ENCODE measurements at places on chromosomes 16 and 17.

- DNase-seq: no peak
Measured at GRCh38 chr16:80759419-80760162, 44.8 kb downstream of the CDYL2 start.

GRCh38 chr17:80212109-80212508 is 8.0 kb downstream of the SGSH start:
- DNase-seq: no peak

GRCh38 chr16:86093801-86094750 is 195.1 kb downstream of the IRF8 start:
- no peak for DNase-seq

- no peak for DNase-seq
Measured at GRCh38 chr17:62075308-62075815, 10.3 kb upstream of the MED13 start.

GRCh38 chr17:73823684-73824083 is 179.4 kb upstream of the SDK2 start:
- no peak for DNase-seq

- DNase-seq: no peak
Measured at GRCh38 chr16:4323845-4324488, 8.1 kb downstream of the GLIS2 start.

DNA sequence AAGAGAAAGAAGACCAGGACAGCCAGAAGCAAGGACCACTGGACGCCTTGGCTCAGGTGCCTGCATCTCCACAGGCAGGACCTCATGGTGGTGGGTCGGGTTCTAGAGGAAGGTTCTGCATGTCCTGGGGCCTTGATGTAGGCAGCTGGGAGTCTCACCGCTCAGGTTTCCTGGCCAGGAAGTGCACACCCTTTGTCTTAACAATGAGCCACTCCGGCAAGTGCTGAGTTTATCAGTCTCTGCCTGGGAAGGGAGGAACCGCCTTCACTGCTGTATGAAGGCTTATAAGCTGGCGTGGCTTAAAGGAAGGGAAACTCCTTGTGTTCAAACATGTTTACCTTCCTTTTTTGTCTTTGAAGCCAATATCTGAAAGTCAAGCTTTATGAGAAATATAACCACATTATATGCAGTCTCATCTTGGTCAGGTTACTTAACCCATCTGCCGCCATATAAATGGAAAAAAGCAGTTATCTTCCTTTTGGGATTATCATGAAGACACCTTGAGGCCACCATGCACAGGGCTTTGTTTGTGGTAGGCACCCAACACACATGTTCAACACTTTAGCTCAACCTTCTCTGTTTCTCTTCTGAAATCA is at the start of gene ST6GALNAC1:
Gene ST6GALNAC1, minus strand, starts transcription at position 205 of the 596 bp plus-strand sequence. Its CDS starts 119 bp downstream, at position 86.
- no peak for DNase-seq

DNA sequence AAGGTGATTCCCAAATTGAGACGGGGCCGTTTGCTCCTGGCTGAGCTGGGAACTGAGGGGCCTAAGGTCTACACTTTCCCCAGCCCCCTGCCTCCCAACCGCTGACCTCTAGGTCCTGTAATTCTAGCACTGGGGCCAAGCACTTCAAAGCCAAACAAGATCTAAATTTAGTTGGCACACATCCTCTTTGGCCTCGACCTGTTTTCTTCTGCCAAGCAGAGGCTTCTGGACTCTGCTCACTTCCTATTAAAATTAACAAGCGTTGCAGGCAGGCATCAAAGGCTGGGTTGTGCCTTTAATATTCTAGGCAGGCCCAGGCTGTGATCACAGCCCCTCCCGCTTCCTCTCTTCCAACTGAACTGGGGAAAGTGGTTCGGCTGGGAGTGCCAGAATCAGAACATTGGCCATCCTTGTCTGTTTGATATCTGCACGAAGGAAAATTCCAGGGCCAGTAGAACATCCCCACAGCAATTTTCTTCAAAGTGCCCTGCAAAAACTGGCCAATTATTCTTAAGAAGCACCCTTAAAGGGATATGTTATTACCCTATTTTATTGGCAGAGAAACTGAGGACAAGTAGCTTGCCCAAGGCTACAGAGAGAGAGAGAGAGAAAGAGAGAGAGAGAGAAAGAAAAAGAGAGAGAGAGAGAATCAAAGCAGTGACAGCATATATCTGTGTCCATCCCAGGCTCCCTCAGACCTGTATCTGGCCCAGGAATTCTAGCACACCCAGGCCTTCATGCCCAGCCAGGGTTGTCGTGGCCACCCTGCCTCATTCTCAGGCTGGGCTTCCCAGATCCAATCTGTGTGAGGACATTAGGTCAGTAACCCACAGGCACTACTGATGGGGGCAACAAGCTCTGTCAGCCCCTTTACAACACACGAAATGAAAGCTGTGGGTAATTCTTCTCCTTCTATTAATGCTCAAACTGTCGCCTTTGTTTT is 12.8 kb upstream of the MT4 start:
- no peak for DNase-seq

DNA sequence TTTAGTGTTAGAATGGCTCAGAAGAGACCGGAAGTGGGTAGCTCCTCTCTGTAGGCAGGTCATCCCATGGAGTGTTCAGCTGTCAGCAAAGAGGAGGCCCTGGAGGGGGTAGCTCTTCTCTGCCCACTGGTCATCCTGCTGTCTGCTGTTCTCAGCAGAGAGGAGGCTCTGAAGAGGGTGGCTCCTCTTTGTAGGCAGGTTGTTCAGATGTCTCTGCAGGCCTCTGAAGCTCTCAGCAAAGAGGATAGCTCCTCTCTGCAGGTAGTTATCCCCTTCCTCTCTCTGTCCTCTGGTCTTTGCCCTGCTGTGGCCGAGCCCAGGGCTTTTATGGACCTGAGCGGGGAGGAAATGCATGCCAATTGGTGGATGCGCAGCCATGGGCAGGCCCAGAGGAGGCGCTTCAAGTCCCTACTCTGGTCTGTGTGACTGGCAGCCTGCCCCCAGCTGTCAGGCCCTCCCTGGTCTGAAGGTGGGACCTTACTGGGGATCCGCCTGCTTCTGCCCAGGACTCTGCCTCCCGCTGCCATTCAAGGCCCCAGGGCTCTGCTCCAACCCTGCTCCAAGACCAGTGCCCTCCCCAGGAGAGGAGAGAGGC is 32.5 kb upstream of the FA2H start:
- DNase-seq: no peak

DNA sequence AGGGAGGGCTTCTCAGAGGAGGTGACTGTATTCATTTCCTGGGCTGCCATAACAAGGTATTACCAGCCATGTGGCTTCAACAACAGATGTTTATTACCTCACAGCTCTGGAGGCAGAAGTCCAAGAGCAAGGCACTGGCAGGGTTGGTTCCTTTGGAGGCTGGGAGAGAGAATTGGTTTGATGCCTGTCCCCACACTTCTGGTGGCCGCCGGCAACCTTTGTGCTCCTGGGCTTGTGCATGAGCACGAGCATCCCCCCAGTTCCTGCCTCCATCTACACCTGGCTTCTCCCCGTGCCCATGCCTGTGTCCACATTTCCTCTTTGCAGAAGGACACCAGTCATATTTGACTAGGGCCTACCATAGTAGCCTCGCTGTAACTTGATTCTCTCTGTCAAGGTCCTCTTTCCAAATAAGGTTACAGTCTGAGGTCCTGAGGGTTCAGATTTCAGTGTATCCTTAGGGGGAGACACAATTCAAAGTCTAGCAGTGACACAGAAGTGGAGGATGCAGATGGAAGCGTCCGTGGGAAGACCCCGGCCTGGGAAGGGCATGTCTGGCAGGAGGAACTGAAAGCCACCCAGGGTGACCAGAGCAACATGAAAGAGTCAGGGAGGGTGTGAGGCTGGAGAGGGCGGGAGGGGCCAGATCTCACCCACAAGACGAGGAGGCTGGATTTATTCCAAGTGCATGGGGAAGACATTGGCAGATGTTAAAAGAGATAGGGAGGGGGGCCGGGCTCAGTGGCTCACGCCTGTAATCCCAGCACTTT is 188.2 kb upstream of the HSBP1 start:
- no peak for DNase-seq

- no peak for DNase-seq
Measured at GRCh38 chr16:57092786-57093411, 516 bp downstream of the CPNE2 start.

DNA sequence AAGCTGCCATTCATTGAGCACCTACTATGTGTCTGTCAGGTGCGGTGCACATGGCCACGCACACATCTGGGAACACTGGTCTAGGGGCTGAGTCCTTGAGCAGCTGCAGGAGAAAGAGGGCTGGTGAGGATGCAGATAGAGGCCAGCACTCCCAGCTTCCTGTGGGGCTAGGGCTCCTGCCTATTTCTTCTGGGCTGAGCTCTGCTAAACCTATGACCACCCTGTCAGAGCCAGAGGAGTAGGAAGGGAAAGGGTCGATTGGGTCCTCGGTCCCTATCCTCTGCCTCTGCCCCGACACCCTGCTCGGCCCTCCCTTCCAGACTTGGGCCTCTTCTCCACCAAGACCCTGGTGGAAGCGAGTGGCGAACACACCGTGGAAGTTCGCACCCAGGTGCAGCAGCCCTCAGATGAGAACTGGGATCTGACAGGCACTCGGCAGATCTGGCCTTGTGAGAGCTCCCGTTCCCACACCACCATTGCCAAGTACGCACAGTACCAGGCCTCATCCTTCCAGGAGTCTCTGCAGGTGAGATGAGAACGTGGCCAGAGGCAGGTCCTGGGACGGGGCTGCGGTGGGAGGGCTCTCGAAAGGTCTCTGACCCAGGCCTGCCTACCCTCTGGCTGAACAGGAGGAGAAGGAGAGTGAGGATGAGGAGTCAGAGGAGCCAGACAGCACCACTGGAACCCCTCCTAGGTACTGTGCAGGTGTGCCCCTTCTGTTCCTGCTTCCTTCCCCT is 4.0 kb upstream of the TMEM88 start:
- DNase-seq: no peak

DNA sequence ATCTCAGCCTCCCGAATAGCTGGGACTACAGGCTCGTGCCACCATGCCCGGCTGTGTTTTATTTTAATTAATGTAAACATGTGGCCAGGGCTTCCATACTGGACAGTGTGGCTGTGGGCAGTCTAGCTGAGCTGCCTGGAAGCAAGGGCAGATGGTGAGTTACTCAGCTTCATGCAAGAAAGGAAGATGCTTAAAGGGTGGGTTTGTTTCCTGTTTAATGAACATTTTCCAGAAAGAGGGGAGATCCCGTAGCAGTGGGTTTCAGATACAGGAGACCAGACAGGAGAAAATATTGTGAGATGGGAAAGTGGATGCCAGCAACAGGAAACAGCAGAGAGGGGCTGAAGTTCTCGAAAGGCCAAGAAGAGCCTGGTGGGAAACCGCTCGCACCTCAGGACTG is 7.3 kb downstream of the MAPK8IP3 start:
- no peak for DNase-seq

DNA sequence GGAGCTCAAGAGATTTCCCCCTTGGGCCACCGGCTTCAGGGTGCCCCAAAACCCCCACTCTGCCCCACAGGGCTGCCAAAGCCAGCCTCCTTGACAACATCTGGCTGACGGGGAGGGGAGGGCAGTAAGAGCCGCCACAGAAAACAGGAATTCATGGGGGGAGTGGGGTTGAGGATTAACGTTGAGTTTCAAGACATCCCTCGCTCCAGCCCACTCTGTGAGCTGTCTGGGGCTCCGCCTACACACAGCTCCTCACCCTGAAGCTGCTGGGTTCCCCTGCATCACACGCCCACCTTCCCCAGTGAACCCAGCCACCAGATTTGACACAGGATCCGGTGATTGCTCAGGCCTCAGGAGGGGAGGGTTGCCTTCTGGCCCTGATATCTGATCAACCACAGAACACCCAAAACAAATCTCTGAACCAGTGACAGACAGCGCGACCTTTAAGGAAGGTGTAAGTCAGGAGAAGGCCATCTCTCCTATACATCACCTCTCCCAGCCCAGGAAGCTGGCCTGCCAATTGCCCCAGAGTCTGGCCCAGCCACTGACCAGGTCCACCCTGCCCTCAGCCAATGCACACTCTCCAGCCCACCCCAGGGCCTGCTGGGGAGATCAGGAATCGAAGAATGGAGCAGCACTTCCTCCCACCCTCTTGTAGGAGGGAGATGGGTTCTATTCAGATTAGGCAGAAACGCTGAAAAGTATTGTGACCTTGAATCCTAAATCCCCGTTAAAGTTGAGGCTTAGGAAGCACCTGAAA is 132.1 kb downstream of the CLEC16A start:
- DNase-seq: no peak
